ENCODE measurements at places on chromosomes 3 and 15.

- peak within 1 kb of the TSS; percentile 61 for H3K27ac ChIP-seq
- no peaks in the 10 kb centered on the region for H3K27me3 ChIP-seq
- no peaks in the 10 kb centered on the region for H3K4me1 ChIP-seq
These were observed at the start of gene SLC9C1 for GRCh38 chr3:112293368-112294321. Gene SLC9C1, minus strand, starts transcription at chr3:112294216. Its CDS starts 7,425 bp downstream, at chr3:112286791.

DNA sequence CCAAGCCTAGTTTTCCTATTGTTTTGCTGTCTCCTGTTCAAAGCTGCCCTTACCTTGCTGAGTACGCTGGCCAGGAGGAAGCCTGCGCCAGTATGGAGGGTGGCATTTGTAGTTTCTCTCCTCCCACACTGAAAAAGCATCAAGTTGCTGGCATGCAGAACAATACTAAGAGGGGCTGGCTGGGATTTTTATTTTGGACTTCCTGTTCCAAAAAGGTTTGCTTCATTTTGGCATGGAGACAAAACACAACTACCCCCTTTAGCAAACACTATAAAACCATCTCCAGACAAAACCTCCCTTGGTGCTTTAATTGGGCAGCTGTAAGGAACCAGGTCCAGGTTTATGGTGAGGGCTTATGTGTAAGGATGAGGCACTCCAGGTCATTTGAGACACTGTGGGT, 457.6 kb downstream of the PDCD6IP start:
- H3K4me3 ChIP-seq: no peak overlapping the region
- DNase-seq: no peak
- H3K36me3 ChIP-seq: no peaks in the 10 kb centered on the region
- H3K4me1 ChIP-seq: peaks cover 5% of the 10 kb centered on the region
- no peaks in the 10 kb centered on the region for H3K27me3 ChIP-seq
- H3K27ac ChIP-seq: no peak overlapping the region

GRCh38 chr3:45313743-45314403, 74.5 kb upstream of the LARS2 start:
- no peak overlapping the region for H3K4me3 ChIP-seq
- H3K4me1 ChIP-seq: no peaks in the 10 kb centered on the region
- no peaks in the 10 kb centered on the region for H3K36me3 ChIP-seq
- H3K27me3 ChIP-seq: peaks cover 24% of the 10 kb centered on the region

- no peak overlapping the region for H3K27ac ChIP-seq
- H3K36me3 ChIP-seq: no peaks in the 10 kb centered on the region
- DNase-seq: no peak
- no peaks in the 10 kb centered on the region for H3K27me3 ChIP-seq
- H3K4me1 ChIP-seq: peaks cover 6% of the 10 kb centered on the region
These were observed 225.9 kb upstream of the CD96 start for GRCh38 chr3:111315930-111316587.

- H3K36me3 ChIP-seq: no peaks in the 10 kb centered on the region
- H3K4me3 ChIP-seq: peak within 1 kb of the TSS; percentile 48
- no peak within 1 kb of the TSS for H3K27ac ChIP-seq
- H3K4me1 ChIP-seq: peaks cover 4% of the 10 kb centered on the region
These were observed at the start of gene P2RY13 for GRCh38 chr3:151329363-151329762. Gene P2RY13, minus strand, starts transcription at chr3:151329549. Its CDS starts 21 bp downstream, at chr3:151329528.

GRCh38 chr3:85574006-85574705, 615.4 kb downstream of the CADM2 start:
- no peak for DNase-seq
- no peaks in the 10 kb centered on the region for H3K27me3 ChIP-seq

- no peak for DNase-seq
- no peaks in the 10 kb centered on the region for H3K27me3 ChIP-seq
- no peak overlapping the region for H3K4me3 ChIP-seq
- no peaks in the 10 kb centered on the region for H3K4me1 ChIP-seq
- H3K36me3 ChIP-seq: no peaks in the 10 kb centered on the region
These were observed 50.5 kb upstream of the FGD5 start for GRCh38 chr3:14768182-14768790.

GRCh38 chr3:115651599-115651998, 28.3 kb downstream of the GAP43 start:
- H3K4me3 ChIP-seq: no peak overlapping the region
- no peaks in the 10 kb centered on the region for H3K27me3 ChIP-seq
- no peaks in the 10 kb centered on the region for H3K36me3 ChIP-seq

DNA sequence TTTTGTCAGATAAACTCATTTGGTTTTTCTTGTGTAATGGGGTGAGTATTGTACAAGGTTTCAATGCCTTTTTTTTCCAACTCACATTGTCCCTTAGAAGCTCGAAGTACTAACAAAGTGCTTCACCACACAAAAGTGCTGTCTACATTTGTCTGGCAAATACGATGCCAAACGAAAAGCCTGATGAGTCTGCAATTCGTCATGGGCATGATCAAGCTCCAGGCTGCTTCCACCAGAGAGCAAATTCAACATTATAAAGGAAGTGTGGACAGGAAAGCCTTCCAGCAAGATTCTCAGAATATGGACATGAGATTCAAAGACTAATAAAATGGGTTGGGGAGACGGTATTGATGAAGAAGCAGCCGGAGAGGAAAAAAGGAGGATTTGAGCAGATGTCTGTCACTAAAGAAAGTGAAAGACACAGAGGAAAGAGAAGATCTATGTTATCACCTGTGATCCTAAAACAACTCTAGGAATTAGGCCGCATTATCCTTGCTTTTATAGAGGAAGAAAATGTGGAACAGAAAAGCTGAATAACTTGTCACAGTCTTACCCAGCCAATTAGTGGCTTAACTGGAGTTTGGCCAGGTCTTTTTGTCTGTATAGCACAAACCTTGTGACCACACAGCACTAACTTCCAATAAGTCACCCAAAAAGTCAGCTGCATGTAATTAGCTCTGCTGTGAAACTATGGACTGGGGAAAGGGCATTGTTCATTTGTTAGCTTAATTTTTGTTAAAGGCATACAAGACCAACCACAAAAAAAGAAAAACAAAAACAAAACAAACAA, 494.8 kb downstream of the FHIT start:
- no peaks in the 10 kb centered on the region for H3K4me1 ChIP-seq
- no peaks in the 10 kb centered on the region for H3K27me3 ChIP-seq
- no peaks in the 10 kb centered on the region for H3K36me3 ChIP-seq
- DNase-seq: no peak

GRCh38 chr3:64133987-64134386, 91.3 kb downstream of the PRICKLE2 start:
- H3K36me3 ChIP-seq: no peaks in the 10 kb centered on the region
- peaks cover 4% of the 10 kb centered on the region for H3K4me1 ChIP-seq

DNA sequence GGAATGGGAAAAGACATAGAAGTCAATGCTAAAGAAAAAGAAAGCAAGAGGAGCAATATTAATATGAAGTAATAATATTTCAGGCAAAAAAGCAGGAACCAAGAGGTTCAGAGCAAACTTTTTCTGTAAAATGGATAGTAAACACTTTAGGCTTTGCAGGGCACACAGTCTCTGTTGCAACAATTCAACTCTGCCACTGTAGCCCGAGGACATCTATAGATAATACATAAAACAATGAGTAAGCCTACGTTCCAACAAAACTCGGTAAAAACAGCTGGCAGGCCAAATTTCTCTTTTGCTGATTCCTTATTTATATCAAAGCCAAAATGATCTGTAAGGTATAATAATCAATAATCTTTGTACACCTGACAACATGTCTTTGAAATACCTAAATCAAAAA, 56.8 kb downstream of the SMAD6 start:
- no peak for DNase-seq
- H3K4me3 ChIP-seq: no peak overlapping the region
- H3K27ac ChIP-seq: no peak overlapping the region
- H3K27me3 ChIP-seq: no peaks in the 10 kb centered on the region
- H3K4me1 ChIP-seq: peaks cover 36% of the 10 kb centered on the region
- no peaks in the 10 kb centered on the region for H3K36me3 ChIP-seq

GRCh38 chr3:63774781-63775180, 44.3 kb upstream of the C3orf49 start:
- H3K4me3 ChIP-seq: no peak overlapping the region
- no peak overlapping the region for H3K27ac ChIP-seq
- H3K27me3 ChIP-seq: no peaks in the 10 kb centered on the region

DNA sequence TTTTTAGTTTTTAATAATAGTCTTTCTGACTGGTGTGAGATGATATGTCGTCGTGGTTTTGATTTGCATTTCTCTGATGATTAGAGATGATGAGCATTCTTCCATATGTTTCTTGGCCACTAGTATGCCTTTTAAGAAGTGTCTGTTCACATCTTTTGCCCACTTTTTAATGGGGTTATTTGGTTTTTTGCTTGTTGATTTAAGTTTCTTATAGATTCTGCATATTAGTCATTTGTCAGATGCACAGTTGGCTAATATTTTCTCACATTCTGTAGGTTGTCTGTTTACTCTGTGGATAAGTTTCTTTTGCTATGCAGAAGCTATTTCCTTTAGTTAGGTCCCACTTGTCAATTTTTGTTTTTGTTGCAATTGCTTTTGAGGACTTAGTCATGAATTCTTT, 185.4 kb downstream of the SUCNR1 start:
- no peak for DNase-seq
- no peaks in the 10 kb centered on the region for H3K27me3 ChIP-seq
- H3K4me1 ChIP-seq: no peaks in the 10 kb centered on the region
- no peaks in the 10 kb centered on the region for H3K36me3 ChIP-seq

DNA sequence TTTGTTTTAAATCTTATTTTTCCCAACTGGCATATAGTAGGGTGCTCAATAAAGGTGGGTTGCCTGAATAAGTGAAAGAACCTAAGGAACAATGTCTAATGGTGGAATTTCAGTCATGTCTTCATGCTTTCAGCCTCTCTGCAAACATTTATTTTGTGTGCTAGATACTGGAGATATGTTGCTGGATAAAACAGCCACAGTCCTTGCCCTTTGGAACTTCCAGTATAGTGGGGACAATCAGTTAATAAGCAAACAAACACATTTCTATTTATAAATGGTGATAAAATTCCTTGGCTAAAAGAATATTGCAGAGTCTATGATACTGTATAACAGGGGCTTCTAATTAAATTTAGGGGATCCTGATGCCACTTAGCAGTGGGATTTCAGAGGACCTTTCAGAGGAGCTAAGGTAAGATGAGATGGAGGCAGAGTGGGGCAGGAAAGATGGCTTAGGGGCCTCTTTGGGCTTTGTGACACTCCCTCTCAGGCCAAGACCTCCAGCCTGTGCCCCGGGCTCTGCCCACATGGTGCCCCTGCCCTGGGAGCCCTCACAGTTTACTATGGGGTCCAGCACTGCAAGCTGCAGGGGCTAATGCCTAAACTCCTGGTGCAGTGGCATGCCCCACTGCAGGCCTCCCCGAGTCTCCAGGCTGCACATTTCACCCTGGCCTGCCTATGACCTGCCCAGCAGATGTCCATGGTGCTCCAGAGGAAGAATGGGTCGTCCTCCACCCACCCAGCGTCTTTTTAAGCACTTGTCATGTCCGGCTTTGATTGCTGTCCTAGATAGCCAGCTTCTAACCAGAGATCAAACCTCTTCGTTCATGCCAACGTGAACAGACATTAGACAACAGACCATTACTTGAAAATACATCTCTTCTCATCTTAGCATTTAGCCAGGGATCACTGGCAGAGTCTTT, 61.6 kb upstream of the PRR23C start:
- H3K36me3 ChIP-seq: no peaks in the 10 kb centered on the region
- no peak overlapping the region for H3K4me3 ChIP-seq
- DNase-seq: no peak
- H3K4me1 ChIP-seq: peaks cover 6% of the 10 kb centered on the region
- no peak overlapping the region for H3K27ac ChIP-seq

DNA sequence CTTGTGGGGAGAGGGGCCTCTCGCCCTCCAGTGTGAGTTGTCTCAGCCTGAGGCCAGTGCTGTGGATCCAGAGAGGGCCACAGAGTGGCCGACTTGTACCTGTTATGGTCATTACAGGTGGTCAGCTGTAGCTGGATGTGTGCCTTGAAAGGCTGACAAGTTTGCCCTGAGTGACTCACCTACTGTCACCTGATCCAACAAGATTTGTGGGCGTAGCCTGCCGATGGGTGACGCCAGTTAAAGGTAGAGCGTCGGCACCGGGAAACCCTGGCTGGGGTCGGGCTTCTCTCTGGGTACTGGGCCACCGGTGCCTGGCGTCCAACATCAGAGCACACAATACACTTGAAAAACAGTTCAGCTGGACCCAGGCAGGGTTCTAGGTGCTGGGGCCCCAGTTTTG, 2.8 kb upstream of the ISG20 start:
- H3K4me3 ChIP-seq: peak overlapping the region; percentile 24
- DNase-seq: no peak
- H3K27ac ChIP-seq: peak overlapping the region; percentile 95

DNA sequence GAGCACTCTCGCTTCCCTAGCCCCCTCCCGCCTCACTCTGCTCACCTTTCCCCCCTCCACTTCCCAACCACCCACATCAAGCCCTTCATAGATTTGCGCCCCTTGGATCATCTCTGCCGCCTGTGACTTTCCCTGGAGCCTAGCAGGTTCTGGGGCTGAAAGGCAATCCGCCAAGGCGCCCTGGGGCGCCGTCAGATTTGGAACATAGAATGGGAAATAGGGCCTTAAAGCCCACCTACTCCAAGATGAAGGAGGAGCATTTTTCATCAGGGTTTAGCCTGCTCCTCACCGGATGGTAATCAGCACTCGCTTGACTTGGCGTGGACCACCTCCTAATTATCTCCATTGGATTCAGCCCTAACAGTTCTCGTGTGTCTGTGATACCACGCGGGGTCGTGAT, 1.3 kb downstream of the CPNE4 start:
- no peak overlapping the region for H3K27ac ChIP-seq
- H3K4me1 ChIP-seq: peaks cover 22% of the 10 kb centered on the region
- no peak for DNase-seq
- H3K4me3 ChIP-seq: no peak overlapping the region
- H3K27me3 ChIP-seq: no peaks in the 10 kb centered on the region

DNA sequence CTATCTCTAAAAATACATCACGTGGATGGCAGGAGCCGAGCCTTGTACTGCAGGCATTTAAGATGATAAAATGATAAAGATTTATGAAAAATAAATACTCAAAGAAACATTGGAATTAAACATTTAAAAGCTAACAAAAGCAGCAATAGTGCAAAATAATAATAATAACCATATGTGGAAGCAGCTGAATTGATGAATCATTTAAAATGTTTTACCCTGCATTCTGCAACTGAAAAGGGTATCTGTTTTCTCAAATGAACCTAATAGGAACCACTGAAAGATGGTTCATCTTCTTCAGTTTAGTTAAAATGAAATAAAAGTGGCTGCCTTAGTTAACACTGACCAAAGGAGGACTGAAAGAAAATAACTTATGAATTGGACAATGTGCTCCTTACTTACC, 436.1 kb downstream of the TUSC7 start:
- H3K27ac ChIP-seq: no peak overlapping the region
- H3K36me3 ChIP-seq: no peaks in the 10 kb centered on the region
- peaks cover 10% of the 10 kb centered on the region for H3K4me1 ChIP-seq
- no peak for DNase-seq
- no peak overlapping the region for H3K4me3 ChIP-seq
- no peaks in the 10 kb centered on the region for H3K27me3 ChIP-seq

DNA sequence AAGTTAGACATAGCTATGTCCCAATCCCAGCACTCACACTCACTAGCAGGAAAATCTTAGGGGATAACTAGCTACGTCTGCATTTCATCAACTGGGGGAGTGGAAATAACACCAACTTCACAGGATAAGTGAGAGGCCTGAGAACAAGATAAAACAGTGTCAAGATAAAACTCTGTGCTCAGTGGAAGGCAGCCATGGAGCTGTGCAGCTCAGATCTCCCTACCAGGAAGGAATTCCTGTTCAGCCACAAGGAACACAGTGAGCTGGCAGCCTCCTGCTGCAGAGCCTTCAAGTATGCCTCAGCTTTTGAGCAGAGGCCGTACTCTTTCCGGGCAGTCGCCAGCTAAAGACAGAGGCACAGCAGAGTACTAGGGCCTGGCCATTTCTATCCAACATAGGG, 115.8 kb upstream of the TOPAZ1 start:
- no peak overlapping the region for H3K4me3 ChIP-seq
- DNase-seq: no peak
- no peaks in the 10 kb centered on the region for H3K4me1 ChIP-seq
- H3K27me3 ChIP-seq: no peaks in the 10 kb centered on the region
- H3K27ac ChIP-seq: no peak overlapping the region
- H3K36me3 ChIP-seq: no peaks in the 10 kb centered on the region
